ENCODE measurements at places on chromosomes 2 and 18. TPM values are rescaled to one million over a fixed set of nuclear protein-coding genes. Genes with fewer than 3 reads are reported as not detected.

DNA sequence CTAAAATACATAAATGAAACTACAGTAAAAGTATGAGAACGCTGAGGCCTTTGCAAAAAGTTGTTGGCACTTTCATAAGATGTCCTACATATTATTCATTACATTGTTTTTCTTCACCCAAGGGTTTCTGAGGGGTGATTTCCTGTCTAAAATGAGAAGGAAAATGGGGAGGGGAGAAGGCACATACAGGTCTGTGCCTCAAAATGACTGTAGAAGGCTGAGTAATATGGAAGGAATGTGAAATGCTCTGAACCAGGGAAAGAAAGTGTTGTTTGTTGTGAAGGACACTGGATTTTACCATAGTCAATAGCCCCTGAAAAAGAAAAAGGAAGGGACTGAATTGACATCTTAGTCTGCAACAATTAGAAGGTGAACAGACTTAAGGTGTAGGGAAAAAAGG is 99.5 kb upstream of the RNF152 start:
- no peak for DNase-seq

DNA sequence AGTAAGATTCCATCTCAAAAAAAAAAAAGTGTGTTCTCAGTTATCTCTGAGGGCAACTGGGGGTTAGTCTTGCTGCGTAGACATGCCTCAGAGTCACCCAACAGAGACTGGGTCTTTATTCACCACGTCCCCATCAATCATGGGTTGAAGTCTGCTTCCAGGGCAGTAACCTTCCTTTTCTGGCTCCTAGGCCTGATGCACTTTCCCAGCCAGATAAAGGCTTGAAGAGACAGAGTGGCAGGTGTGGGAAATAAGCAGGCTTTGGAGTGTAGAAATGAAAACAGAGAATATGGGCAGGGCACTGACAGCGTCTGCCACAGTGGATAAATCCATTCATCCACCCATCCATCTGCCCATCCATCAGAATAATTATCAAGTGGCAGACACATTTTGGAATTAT is 134.1 kb upstream of the LGALSL start:
- DNase-seq: no peak

- no peak for DNase-seq
Observed at GRCh38 chr2:236665572-236666118, 96.0 kb downstream of the ACKR3 start.

GRCh38 chr2:120807751-120808150 is 72.1 kb downstream of the GLI2 start:
- no peak for DNase-seq

DNA sequence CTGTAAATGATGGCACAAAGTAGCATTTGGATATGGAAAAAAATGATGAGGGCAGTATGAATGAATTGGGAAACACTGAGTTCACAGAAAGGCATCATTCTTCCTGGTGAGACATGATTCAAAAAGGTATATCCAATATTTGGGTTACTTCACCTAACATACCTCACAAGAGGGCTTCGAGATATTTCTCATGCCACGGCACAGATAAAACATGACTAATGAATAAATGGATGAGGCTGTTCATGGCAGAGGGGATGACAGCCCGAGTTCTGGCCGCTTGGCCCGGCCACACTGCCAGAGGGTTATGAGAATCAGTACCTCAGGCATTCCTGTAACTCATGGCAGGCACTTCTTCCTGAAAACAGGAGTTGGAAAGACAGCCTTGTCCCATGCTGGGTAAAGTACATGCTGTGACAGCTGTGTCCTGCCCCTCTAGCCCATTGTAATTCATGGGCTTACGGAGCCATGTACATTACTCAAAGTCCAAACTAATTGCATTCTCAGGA is 116.0 kb upstream of the ACVR1C start:
- DNase-seq: no peak

GRCh38 chr2:158458617-158458920 is 1.8 kb downstream of the PKP4 start:
- no peak for DNase-seq

DNA sequence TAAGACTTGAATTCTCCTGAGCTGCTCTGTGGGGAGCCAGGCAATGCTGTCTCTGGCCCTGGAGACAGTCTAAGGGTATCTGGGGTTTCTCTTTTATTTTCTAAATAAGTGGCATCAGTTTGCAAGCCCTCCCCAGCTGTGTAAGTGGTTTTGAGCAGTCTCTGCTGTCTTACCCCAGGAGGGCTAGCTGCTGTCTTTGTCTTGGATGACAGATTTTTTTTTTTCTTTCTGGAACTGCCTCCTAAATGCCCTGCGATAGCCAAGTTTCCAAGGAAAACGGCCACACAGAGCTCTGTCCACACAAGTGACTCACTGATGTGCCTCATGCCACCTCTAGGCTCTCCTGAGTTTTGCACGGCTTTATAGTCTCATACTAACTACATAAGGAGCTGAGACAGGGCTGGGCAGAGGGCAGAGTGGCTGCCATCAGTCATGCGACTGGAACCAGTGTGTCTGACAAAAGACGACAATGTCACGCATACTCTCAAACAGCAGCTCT is 37.2 kb upstream of the THOC1 start:
- DNase-seq: no peak

GRCh38 chr18:37033419-37033818 is 204.5 kb downstream of the KIAA1328 start:
- DNase-seq: no peak

DNA sequence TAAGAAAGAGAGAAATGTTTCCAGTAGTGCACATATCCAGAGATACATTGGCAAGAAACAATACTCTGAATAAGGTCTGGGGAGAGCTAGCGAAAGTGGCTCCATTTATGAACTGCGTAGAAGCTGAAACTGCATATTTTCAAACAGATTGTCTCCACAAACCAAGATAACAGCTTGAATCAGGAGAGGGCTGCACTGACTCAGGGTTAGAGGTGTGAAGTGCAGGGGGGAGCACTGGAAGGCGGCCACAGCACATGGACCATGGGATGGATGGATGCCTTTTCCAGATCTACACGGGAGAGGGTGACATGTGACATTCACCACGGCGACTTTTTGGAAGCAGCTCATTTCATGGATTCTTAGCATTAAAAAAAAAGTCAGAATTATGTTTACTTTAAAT is 729.4 kb downstream of the RNF144A start:
- DNase-seq: no peak

Gene B4GALT6
- total RNA-seq: 20.6 TPM

Gene ABCB11
- total RNA-seq: 0.07 TPM

Gene FARSB
- 9.7 TPM for total RNA-seq

Gene RBKS
- 11.5 TPM for total RNA-seq

Gene MOCOS
- 0.16 TPM for total RNA-seq
